ENCODE measurements at places on chromosomes 2 and 18. TPM values are rescaled to one million over a fixed set of nuclear protein-coding genes. Genes with fewer than 3 reads are reported as not detected.

Gene CREG2
- 0.32 TPM for total RNA-seq

Gene GPBAR1
- total RNA-seq: 1.2 TPM

Gene M1AP
- total RNA-seq: not detected

DNA sequence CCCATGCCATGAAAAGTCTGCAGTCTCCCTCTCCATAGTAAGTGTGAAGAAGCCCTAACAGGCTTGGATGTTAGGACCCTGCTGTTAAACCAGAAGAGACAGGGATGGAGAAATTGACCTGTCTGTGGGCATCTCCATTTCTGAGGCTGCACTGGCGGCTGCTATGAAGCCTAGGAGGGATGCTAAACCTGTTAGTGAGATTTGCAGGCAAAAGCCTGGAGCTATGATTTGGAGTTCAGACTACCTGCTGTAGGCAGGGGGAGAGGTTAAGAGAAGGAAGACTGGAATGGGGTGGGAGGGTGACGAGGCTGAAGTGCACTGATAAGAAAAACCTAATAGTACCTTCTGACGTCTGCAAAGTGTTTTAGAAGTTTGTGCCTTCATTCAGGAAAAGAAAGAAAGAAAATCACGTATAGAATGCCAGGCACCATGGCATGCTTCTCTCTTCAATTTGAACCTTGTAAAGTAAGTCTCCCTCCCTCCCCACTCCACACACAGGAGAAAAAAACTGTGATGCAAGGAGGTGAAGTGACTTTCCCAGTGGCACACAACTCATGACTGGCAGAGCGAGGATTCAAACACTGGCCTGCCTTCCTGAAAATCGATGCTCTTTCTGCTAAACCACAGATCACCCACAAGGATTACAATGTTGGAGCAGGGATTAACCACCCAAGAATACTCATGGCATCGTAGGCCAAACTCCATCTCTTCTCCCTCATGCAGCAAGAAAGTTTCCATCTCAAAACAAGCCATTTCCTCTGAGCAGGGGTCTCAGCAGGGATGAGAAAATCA, 98.5 kb upstream of the PKDCC start:
- H3K4me1 ChIP-seq: peaks cover 36% of the 10 kb centered on the region
- H3K27ac ChIP-seq: no peak overlapping the region
- no peaks in the 10 kb centered on the region for H3K36me3 ChIP-seq
- H3K4me3 ChIP-seq: no peak overlapping the region
